ENCODE measurements at places on chromosomes 3 and 15. TPM values are rescaled to one million over a fixed set of nuclear protein-coding genes. Genes with fewer than 3 reads are reported as not detected.

The PLSCR1 gene
- 103 TPM for polyA plus RNA-seq

The SGO1 gene
- polyA plus RNA-seq: 4.7 TPM

DNA sequence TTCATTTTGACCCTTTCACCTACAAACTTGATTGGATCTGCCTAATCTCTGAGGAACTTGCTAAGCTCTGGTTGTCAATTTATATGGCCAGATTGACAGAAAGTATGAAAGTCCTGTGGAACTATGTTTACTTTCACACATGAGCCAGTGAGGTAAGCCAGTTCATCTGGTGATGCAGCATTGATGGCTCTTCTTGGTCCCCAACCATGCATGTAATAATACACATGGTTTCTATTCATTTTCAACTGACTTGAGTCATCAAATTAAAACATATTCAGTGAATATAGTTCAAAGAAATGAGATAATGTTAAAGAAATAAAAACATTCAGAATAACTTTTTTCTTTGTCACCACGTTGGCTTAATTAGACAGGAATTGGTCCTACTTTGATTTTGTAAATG is 336.1 kb upstream of the THBS1 start:
- no peak for DNase-seq

DNA sequence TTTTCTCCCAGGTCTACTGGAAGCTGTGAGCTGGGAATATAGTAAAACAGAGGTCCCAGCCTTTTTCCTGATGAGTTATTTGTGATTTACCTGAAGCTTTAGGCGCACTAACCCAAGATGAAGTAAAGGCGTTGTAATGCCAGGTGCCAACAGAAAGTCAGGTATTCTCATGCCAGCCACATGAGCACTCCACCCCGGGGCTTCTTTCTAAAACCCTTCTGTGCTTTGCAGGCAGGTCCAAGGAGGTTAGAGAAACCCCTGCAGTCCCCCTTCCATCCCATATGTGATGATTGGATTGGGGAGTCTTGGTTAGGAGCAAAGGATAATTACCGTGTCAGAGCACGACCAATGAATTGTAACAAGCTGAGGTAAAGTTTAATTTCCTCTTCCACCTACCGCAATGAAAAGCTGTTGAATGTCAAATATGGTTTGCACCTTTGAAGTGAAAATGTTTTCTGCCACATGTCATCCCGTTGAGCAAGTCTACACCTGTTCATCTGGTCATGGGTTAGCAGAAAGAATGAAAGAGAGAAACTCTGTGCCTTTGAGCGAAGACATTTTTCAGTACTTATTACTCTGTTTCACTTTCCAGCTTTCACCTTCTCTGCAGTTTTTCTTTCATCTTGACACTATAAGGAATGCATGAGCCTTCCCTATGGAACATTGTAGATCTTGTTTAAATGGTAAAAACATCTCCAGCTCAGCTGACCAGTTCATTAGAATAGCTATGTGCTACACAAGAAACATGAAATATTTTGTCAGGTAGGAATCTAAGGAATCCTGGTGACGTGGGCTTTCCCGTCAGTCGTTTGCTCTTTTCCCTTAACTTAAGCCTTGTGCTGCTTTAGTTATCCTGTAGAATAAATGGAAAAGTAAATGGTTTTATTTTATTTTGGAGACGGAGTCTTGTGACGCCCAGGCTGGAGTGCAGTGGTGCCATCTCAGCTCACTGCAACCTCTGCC is 204.6 kb upstream of the IL12A start:
- DNase-seq: no peak

DNA sequence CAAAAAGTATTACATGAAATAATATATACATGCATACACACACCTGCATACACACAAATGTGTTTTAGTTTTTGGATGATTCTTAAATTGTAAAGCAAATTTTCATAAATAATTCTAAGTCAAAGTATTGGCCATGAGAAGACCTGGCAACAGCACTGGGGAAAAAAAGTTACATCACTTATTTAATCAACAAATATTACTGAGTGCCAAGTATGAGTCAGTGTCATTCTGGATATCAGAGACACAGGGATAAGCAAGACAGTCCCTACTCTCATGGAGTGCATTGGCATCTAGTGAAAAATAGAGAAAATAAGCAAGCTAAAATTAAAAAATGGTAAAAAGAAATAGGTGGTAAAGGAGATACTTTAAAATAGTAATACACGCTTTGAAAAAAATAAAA is 29.4 kb upstream of the GUCA1C start:
- DNase-seq: no peak

The FAM81A gene
- polyA plus RNA-seq: 5.3 TPM

DNA sequence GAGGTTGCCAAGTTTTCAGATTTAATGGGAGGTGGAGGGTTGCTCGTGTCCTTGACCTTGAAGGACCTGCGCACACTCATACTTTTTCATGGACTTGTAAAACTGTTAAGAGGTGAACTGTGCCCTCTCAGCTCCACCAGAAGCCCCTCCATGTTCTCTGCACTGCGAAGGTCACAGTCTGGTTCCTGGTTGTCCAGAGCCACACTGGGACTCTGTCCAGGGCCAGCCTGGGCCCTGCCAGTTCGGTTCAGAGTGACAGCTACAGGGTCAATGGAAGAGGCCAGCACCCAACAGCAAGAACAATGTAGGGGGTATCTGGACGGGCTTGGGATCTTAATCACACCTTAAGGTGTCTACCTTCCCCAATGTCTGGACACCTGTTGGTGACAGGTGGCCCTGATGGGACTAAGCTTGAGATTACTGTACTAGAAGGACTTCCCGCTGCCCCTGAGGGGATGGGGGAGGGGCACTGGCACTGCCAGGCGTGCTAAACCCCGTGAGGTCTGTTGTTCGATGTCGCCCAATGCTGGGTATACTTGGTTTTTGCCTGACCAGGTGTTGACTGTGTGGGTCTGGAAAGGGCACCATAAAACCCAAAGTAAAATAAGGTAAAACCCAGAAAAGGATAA is 34.7 kb downstream of the GRK7 start:
- DNase-seq: peak; percentile 10
